ENCODE measurements at places on chromosomes 7 and 10. TPM values are rescaled to one million over a fixed set of nuclear protein-coding genes. Genes with fewer than 3 reads are reported as not detected.

The PALS2 gene
- 13.7 TPM for total RNA-seq

The LLCFC1 gene
- not detected for total RNA-seq

DNA sequence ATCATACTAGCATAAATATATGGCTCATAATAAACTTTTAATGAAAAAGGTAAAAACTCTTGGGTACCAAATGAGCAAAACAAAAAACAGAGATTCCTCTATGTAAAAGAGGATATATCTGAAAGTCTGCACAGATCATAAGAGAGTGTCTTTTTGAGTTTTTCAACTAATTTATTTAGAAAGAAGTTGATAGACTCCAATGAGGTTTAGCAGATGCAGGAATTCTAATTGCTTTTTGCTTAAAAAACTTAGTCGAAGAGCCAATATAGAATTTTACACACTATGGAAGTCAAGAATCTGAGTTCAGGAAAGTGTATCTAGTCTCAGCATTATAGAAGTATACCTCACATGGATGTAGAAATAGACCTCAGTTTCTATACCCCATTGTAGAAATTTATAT, 3.4 kb upstream of the MLLT10 start:
- no peaks in the 10 kb centered on the region for H3K36me3 ChIP-seq
- H3K27ac ChIP-seq: peak overlapping the region; percentile 98
- peak overlapping the region; percentile 9 for H3K4me3 ChIP-seq
- no peak for DNase-seq

DNA sequence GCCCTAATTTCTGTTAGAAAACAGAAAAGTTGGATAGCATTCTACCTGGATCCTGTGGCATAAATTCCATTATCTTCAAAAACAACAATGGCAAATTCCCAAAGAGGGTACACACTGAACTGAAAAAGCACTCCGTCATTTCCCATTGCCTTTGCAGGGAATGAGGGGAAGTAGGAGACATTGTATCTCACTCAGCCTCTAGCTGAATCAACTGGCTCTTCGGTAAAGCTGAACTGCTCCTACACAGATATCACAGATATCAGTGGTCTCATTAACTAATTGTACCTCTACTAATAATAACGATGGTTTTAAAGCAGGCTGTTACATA, 64.2 kb upstream of the PRKAR2B start:
- H3K4me1 ChIP-seq: no peaks in the 10 kb centered on the region
- no peak overlapping the region for H3K27ac ChIP-seq
- H3K4me3 ChIP-seq: no peak overlapping the region
- no peak for DNase-seq

DNA sequence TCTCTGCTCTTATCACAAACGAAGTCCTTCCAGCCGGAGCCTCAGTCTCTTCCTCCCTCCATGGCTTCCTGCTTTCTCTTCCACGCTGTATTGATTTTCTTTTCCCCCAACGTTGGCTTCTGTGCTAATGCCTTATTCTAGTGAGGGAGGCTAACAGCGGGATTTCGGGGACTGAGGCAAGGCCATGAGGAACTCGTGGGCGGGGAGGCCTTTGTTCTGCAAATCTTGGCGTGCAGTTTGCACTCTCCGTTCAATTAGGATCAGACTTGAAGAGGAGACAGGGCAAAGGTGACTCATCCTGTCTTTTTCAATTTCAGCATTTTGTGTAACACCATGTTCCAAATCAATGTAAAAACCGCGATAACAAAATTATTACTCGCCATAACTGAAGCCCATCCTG, 25.3 kb downstream of the EN2 start:
- peaks cover 14% of the 10 kb centered on the region for H3K27me3 ChIP-seq
- no peak overlapping the region for H3K27ac ChIP-seq
- H3K4me1 ChIP-seq: no peaks in the 10 kb centered on the region
- no peak overlapping the region for H3K4me3 ChIP-seq

DNA sequence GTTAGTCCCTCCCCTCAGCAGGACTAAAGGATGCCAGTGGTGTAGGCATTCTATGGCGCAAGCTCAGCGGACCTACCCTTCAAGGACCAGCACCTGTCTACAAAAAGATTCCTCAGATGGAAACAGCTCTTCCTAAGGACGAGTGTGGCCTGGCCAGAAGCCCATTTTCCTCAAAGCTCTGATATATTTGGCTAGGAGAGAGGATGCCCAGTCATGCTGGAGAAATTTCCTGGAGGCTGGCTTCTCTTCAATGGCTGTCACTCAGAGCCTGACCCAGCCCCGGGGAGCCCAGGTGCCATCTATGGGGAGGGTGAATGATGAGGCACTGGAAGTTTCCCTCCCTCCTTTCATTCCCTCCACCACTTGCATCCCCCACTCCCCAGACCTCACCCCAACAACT, 111.5 kb downstream of the PLXNA4 start:
- no peak overlapping the region for H3K4me3 ChIP-seq
- DNase-seq: no peak

GRCh38 chr10:47027784-47028260, 116.6 kb downstream of the PTPN20 start:
- no peak overlapping the region for H3K27ac ChIP-seq
- no peaks in the 10 kb centered on the region for H3K36me3 ChIP-seq
- no peak overlapping the region for H3K4me3 ChIP-seq
- H3K27me3 ChIP-seq: no peaks in the 10 kb centered on the region
- no peaks in the 10 kb centered on the region for H3K4me1 ChIP-seq

- no peaks in the 10 kb centered on the region for H3K4me1 ChIP-seq
- H3K27me3 ChIP-seq: no peaks in the 10 kb centered on the region
- no peak overlapping the region for H3K4me3 ChIP-seq
Observed at GRCh38 chr10:88090568-88091214, 227.3 kb downstream of the PTEN start.

DNA sequence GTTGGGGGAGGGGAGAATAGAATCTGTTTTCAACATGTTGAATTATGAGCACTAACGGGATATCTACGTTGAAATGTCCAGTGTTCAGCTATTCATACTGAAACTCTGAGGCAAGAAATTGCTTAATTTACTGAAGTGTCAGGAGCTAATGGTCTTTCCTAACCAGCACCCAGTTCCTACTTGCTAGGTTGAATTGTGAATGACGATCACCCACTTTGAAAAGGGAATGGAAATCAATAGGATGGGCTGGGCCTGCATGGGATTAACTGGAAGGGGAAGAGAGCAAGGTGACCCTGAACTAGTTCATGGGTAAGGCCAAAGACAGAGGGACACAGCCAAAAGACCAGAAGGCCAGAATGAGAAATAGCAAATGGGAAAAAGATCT, 51.3 kb downstream of the HIPK2 start:
- peaks cover 64% of the 10 kb centered on the region for H3K4me1 ChIP-seq
- no peaks in the 10 kb centered on the region for H3K36me3 ChIP-seq
- peak overlapping the region; percentile 60 for H3K27ac ChIP-seq
- no peaks in the 10 kb centered on the region for H3K27me3 ChIP-seq
- no peak for DNase-seq

DNA sequence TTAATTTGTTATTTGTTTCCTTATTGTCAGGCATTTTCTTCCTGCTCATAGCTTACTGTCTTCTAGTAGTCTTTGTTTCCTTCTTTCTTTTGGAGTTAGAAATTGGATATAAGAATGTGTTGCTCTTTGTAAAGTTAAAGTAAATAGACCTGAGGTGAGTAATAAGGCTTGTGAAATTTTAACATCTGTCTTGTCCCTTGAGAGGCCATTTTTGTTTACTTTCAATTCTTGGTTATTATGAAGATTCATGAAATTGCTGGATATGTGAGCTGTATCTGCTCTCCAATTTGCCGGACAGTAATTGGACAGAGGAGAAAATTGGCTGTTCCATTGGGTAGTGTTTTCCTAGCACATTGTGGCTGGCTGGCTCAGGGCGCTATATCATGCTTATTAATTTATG, 260.7 kb downstream of the EXOC4 start:
- no peak for DNase-seq
- no peaks in the 10 kb centered on the region for H3K27me3 ChIP-seq
- no peaks in the 10 kb centered on the region for H3K36me3 ChIP-seq
- H3K4me3 ChIP-seq: no peak overlapping the region
- no peaks in the 10 kb centered on the region for H3K4me1 ChIP-seq

GRCh38 chr7:116583653-116584052, 58.8 kb downstream of the CAV1 start:
- H3K27me3 ChIP-seq: no peaks in the 10 kb centered on the region
- DNase-seq: no peak
- H3K4me3 ChIP-seq: no peak overlapping the region
- H3K4me1 ChIP-seq: peaks cover 6% of the 10 kb centered on the region
